ENCODE measurements at places on chromosomes 1 and 21.

GRCh38 chr1:246681900-246682895 is 42.0 kb upstream of the SCCPDH start:
- DNase-seq = no peak

- no peak for DNase-seq
Observed at GRCh38 chr21:17964716-17965115, 145.6 kb upstream of the C21orf91 start.

GRCh38 chr1:100535264-100535663 is 2.7 kb upstream of the GPR88 start:
- DNase-seq = no peak

- no peak for DNase-seq
Observed at GRCh38 chr1:2237773-2238172, 9.7 kb downstream of the SKI start.

DNA sequence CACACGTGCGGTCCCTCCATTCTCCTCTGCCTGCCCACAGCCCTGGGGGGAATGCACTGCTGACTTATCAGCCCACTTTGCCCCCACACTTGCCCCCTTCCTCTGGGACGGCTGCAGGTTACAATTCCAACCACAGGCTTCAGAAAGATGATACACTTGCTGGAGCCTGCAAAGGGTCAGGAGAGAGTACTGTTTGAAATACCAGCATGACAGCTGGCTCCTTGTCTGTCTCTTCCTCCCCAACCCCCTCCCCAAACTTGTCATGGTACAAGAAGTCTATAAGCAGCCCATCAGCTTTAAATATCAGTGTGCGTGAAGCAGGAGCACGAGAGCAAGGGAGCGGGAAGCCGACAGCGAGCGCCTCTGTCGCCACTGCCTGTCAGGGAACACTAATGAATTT is 62.4 kb downstream of the ERI3 start:
- no peak for DNase-seq

- DNase-seq = no peak
Observed at GRCh38 chr1:50368179-50369007, 54.9 kb downstream of the DMRTA2 start.

- no peak for DNase-seq
Observed at GRCh38 chr1:73467731-73468130, 730.2 kb downstream of the LRRIQ3 start.

GRCh38 chr1:84422909-84423308 is 24.6 kb downstream of the DNASE2B start:
- no peak for DNase-seq

DNA sequence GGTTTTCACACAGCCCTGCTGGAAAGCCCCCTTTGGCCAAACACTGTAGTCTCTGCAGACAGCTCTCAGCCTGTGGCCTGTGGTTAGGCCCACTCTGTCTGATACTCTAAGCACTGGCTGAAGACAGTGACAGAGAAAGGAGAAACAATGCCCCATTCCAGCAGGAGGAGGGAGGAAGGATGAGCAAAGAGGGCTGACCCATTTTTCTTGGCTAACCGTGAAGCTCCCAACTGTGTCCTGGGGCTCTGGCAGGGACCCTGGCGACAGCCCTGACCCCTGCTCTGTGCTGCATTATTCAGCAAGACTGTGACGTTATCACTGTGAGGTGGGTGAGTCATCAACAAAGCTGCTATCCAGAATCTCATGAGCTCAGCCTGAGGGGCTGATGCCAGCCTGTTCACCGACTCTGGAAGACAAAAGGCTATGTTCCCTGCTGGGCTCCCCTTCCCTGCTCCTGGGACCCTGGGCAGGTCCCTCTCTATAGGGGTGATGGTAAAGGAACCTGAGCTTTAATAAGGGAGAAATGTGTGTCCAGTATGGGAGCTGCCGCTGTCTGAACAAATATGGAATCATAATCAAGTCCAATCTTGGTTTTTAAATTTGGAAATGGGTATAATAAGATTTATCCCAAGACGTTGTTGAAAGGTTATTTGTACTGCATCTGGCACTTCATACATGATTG is 107.0 kb downstream of the RHOU start:
- no peak for DNase-seq

DNA sequence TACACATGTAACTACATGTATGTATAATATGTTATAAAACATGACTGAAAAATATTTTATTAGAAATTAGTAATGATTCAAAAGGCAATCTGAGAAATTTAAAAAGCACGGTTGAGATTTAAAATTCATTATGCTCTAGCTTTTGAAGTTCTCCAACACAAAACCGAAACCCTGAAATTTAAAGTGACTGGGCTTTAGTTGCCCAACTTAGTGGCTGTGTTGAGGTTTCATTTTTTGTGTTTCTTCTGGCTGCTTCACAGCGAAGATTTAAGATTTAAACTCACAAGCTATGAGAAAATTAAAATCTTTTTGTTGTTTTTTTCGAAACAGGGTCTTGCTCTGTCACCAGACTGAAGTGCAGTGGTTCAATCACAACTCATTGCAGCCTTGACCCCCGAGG is 1058.7 kb downstream of the NCAM2 start:
- no peak for DNase-seq

- DNase-seq = no peak
Observed at GRCh38 chr1:67650061-67650460, 34.9 kb upstream of the GADD45A start.

All from omental fat pad (tissue), 4 donors.